ENCODE measurements at places on chromosomes 5 and 9.

DNA sequence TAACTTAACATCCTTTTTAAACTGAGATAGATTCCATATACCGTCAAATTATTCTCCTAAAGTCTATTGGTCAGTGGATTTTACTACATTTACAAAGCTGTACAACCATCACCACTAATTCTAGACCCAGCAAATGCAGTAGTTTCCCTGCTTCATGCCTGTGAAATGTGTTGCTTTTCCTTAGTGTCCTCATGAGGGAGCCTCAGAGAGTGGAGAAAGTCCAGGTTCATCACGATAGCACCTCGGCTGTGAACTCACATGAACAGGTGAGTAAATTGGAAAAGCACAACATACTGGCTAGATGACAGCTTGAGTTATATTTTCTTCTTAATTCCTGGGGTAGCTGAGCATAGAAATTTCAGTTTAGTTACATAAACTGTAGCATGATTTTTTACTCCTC, 653.7 kb downstream of the MTRR start:
- DNase-seq: no peak

DNA sequence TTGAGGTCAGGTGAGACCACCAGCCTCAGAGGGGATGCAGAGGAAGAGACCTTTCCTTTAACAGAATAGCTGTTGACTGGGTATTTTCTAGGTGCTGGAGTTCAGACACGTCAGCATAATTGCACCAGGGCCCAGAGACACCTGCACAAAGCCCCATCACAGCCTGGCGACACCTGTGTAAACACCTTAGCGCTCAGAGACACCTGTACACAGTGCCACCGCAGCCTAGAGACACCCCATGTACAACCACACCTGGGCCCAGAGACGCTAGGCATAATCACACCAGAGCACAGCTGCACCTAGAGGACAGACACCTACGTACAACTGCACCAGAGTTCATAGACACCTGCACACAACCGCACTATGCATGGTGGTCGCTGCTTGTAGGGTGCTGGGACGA, 1.0 kb downstream of the TRIP13 start:
- no peak for DNase-seq

DNA sequence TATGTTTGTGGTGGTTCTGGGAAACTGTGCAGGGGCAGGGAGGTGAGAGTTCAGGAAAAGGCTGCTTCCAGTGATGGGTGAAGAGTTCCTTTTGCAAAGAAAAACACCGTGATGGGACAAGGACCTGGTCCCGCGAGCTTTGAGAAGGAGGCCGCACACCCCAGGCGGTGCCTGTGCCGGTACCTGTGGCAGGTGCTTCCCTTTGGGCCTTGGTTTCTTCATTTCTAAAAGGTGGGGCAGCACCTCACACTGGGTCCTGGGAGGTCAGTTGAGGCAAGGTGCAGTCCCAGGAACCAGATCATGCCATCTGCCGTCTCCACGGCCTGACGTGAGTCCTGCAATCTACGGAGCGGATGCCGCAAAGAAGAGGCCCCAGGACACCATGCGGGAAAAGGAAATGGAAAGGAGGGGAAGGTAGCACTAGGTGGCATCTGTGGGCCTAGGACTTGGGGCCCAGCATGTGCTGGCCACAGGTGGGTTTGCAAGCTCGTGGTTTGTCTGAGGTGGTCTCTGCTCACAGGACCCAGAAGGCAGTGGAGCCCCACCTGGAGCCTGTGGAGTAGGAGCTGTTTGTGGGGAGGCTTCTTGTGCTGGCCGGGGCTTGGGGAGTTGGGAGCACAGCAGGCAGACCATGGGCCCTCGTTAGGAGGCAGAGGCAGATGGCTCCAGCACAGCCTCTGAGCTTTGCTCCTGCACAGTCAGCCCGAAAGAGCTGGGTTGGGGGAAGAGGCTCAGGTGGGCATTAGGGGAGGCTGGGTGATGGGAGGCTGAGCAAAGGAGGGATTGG, 131.6 kb downstream of the CACNA1B start:
- DNase-seq: no peak

- no peak for DNase-seq
Observed at GRCh38 chr9:14062586-14063221, 251.2 kb downstream of the NFIB start.

GRCh38 chr5:116530276-116530675, 44.3 kb downstream of the SEMA6A start:
- DNase-seq: no peak
